ENCODE measurements at places on chromosomes 6 and 20.

DNA sequence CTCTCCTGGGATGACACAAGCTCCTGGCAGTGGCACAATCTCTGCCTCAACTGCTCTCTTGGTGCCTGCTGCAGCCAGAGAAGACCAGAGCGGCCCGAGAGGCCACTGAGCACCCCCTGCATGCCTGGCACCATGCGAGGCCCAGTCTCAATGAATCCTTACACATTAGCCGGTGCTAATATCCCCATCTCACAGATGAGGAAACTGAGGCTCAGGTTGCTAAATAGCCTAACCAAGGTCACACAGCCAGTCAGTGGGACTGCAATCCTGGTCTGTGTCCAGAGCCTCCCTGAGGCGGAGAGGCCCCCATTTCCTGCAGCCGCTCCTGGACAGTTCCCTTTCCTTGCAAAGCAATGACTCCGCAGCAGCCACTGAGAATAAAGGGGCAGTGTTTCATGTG lies 81.2 kb downstream of the GRM4 start:
- no peak for DNase-seq

- peak; percentile 72 for DNase-seq
These were observed 1.7 kb downstream of the PHF10 start for GRCh38 chr6:169722362-169723199.

GRCh38 chr6:118356686-118357085 lies 191.4 kb upstream of the PLN start:
- no peak for DNase-seq

DNA sequence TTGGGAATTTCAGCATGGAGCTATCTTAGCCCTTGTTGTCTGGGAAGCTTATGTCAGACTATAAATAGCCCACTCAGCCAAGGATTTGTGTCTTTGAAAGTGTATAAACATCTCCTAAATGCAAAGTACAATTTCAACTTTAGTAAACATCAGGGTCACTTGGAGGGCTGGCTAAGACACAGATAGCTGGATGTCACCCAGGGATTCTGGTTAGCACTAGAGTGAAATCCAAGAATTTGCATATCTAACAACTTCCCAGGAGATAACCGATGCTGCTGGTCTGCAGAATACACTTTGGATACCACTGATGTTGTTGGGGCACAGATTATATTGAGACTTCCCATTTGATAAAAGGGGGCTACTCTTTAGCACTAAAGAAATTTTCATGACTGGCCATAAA lies 130.9 kb downstream of the PAX1 start:
- DNase-seq: peak; percentile 75

DNA sequence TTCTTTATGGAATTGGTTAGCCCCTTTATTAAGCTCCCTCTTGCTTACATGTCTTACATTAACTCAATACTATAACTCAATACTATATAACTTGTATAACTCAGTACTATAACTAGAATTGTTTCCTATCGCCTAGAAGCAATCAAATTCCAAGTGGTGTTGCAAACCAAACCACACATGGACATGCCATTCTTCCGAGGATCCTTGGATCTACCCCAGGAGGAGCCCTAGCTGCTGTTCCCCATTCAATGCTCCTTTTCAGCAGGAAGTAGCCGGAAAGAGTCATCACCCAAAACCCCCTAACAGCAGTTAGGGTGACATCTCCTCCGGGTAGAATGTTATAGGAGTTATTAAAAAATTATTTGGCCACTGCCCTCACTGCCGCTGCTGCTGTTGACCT lies 40.5 kb downstream of the PLN start:
- DNase-seq: no peak

GRCh38 chr6:68967549-68968300 lies 332.6 kb downstream of the ADGRB3 start:
- peak; percentile 62 for DNase-seq

GRCh38 chr20:38137441-38138037 lies 27.5 kb downstream of the TGM2 start:
- no peak for DNase-seq

GRCh38 chr20:59688999-59689398 lies 84.7 kb downstream of the PHACTR3 start:
- no peak for DNase-seq

DNA sequence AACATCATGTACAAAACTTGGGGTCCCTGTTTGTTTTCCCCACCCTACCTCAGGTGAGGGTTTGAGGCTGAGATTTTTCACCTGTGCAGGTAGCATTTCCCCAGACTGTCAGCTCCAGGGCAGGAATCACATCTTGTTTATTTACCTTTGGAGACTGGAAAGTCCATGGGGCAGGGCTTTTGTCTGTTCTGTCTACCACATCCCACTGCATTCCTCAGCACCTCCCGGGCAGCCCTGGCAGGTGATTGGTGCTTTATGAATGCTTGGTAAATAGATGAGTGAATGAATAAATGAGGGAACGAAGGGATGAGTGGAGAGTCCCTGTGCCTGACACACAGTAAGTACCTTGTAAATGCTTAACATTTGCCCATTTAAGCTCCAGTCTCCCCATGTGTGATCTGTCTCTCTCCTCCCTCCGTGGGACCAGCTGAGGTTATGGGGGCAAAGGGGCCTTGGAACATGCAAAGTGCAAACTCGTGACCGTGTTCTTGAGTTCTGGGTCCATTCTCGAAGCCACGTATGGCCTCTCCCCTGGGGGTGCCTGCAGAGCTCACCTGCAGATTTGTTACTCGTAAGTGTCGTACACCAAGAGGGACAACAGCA lies 69.7 kb upstream of the PMEPA1 start:
- DNase-seq: no peak

- DNase-seq: no peak
These were observed 50.0 kb upstream of the PLCB1 start for GRCh38 chr20:8082025-8082424.

DNA sequence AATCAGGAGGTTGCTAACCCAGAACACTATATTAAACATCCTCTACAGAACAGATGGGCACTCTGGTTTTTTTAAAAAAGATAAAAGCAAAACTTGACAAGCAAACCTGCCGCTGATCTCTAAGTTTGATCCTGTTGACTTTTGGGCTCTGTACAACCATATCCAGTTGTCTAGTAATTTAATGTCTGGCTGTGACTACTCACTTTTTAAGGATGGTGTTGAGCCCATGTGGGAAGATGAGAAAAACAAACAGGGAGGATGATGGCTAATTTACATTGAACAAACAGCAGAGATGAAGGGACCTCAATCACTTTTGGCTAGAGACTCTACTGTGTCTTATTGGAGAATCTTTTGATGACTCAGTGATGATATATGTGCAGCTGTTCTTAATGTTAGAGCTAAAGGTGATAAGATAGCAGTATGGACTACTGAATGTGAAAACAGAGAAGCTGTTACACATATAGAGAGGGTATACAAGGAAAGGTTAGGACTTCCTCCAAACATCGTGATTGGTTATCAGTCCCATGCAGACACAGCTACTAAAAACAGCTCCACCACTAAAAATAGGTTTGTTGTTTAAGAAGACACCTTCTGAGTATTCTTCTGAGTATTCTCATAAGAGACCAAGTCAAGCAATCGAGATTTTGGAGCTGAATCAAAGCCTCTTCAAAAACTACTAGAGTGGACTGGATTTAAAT lies 201.2 kb upstream of the SHLD1 start:
- no peak for DNase-seq

DNA sequence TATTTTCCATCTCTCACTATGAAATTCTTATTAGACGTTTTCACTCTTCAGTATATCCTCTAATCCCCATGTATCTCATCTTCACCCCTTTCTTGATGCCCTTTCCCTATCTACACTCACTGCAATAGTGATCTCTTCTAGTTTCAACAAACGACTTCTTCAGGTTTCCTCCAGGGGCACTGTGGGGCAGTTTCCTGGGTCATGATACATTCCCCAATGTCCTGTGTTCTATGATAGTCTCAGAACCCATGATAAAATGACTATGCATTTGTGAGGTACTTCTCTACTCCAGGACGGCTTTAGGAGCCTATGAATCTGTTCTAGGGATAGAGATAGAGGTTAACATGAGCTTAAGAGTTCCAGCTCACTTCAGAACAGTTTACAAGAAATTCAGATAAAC lies 183.3 kb downstream of the FOXC1 start:
- DNase-seq: no peak

GRCh38 chr6:376827-377640 lies 14.5 kb upstream of the IRF4 start:
- no peak for DNase-seq

DNA sequence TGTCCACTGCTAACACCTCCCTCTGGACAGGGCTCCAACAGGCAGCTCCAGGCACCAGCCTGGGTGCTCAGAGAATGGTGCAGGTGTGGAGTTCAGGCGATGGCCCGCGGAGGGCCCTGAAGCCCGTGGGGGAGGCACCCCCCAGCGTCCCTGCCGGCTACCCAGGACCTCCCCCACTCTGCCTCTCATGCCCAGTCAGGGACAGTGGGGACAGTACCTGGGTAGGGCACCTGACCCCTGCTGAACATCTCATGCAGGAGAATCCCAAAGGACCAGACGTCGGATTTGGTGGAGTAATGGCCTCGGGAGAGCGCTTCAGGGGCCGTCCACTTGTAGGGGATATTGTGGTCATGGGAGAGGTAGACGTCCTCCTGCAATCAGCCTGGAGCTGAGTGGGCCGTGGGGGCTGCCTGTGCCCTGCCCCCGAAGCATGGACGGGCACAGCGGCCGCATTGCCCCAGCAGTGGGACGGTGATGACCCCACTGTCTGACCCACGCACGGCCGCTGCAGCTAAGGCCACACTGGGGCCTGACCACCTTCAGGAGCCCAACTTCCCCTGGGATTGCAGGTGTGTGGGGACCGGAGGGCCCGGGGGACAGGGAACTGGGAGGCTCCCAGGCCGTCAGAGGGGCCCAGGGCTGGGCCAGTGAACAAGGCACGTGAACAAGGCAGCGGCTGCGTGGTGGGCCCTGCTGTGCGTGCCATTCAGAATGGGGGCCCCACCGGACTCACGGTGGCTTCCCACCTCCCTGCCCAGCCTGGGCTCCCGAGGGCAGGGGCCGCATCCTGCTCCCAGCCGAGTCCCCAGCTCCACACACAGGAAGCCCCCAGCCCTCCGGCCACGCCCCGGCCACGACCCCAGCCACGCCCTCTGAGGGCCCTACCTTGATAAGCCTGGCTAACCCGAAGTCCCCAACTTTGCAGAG lies 7.1 kb downstream of the PTK6 start:
- DNase-seq: no peak

DNA sequence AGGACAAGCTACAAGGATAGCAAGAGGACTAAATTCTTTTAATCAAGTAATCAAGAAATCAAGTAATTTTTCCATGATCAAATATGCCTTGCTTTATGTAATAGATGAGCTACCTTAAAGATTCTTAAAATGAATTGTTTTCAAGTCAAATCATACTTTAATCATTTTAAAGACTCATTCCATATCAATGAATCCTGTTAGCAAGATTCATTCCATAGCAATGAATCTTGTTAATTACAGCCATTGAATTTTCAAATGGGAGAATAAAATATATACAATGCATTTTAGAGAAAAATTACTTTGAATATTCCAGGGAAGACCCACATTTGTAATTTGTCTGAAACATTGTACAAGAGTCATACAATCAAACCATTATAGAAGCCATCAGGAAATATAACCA lies 145.7 kb downstream of the RFX6 start:
- DNase-seq: no peak

GRCh38 chr20:36126836-36127527 lies 27.6 kb upstream of the EPB41L1 start:
- no peak for DNase-seq

- DNase-seq: peak; percentile 56
These were observed 24.0 kb downstream of the FGD2 start for GRCh38 chr6:37029249-37029971.

DNA sequence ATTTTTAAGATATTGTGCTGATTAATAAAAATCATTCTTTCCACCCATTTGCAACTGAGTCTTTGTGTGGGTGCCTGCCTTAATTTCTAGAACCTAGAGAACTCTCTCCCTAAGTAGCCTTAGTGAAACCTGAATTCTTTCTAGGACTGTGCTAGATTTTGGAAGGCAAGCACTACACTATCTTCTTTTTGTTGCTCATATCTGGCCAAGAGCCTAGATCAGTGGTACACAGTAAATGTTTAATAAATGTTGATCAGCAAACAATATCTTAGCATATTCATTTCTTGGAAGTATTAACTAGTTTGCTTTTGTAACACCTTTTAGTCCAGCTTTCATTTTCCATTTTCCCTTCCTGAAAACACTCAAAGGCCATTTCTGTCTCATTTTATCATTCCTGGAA lies 108.5 kb upstream of the CARMIL1 start:
- DNase-seq: no peak

DNA sequence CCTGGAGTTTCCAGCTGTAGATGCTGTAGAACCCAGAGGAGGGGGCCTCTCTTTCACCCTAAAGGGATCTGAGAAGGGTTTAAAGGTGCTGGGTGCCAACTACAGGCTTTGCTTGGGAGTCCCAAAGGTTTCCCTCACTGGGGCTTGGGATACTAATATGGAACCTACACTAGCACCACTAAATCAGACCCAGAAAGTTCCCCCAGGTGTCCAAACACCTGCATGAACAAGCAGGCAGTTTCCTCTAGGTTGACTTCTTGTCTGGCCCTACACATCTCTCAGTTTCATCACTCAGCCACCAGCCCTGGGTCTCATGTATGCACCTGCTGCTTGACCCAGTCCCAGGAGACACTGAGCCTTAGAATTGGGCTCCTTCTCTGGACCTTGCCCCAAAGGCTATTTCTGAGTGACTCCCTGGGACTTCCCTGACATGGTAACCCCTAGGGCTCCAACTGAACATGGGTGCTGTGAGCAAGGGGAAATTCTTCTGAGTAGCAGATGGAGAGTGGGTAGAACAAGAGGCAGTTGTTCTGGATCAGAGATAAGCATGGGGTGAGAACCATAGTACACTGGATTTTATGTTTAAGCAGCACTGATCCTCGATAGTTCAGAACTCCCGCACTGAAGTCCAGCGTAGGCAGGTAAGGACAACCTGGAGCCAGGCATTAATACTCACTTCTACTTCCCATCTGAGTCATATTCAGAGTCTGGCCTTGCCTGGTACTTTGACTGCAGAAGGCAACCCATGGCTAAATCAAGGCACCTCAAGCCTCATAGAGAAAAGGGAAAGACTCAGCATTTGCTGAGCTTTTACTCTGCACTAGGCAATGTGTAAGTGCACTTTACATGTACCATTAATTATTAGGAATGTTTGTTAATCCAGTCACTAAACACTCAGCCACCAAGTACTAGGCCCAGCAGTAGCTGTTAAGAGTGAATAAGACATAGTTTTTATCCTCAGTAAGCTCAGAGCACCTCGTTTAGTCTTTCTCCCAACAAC lies 16.8 kb downstream of the BCL2L1 start:
- DNase-seq: no peak

DNA sequence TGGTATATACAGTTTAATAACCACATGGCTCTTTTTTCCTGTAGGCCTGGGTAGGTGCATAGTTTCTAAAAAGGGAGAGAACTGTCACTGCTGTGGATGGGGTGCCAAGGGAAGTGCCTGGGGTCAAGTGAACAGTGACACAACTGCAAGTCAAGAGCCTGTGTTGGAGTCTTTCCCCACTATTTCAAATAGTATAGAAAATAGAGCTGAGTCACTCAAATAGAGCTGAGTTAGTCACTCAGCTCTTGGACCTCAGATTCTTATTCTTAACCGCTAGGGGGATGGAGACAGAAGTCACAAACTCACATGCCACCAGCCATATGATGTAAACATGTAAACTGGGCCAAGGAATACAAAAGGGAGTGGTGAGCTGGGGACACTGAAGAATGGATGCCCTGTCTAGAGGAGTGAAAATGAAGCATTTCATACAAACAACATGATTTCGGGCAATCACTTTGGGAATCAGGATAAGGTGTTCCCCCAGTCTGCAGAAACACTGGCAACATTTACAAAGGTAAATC lies 2.1 kb downstream of the NQO2 start:
- peak; percentile 53 for DNase-seq

- DNase-seq: no peak
These were observed 3.5 kb upstream of the NT5DC1 start for GRCh38 chr6:116096979-116097816.

Measured in muscle of back (tissue), 13 donors.